BJ (cell line): ENCODE measurements at places on chromosomes 5 and 9.

- no peak for DNase-seq
These were observed 32.9 kb downstream of the FGD3 start for GRCh38 chr9:92980085-92980745.

- DNase-seq: no peak
These were observed 327.1 kb downstream of the MTRR start for GRCh38 chr5:8196061-8196460.

DNA sequence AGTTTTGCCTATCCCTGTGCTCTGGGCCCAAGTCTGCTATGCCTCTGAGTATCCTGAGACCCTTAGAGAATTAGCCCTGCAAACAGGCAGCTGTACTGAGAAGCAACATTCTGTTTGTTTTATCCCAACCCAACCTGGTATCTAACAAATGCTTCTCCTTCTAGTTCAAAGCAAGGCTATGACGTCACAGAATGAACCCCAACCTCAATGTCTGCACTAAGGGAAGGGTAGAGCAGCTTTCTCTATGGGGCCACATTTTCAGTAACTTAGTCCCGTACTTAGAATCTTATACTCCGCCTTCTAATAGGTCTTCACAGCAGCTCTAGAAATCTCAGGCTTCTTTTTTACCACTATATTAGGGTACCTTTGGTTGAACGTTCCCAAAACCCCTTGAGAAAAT is 169.6 kb downstream of the TSSK1B start:
- DNase-seq: no peak

GRCh38 chr9:110443146-110443865 is 105.6 kb upstream of the TXNDC8 start:
- DNase-seq: peak; percentile 35

DNA sequence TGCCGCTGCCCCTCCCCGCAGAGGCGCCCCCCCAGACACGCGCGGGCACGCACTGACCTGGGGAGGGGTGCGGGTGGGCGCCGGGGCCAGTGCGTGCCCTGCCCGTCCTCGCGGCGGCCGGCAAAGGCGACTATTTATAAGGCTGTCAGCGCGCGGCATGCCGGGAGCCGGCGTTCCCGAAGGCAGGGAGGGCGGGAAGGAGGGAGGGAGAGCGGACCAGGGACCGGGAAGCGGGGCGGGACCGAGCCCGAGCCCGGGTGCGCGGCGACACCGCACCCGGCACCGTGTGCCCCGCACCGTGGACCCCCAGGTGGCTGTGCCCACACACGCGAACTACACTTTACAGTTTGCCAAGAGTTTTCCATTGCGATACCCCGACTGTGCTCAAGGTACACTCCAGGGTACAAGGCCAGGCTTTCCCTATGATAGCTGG is at the start of gene AK1:
Gene AK1 (minus strand): TSS at position 110 of the 433 bp plus-strand sequence. CDS start 3,058 bp downstream, outside the sequence.
- no peak for DNase-seq

- DNase-seq: no peak
These were observed 46.3 kb downstream of the BICD2 start for GRCh38 chr9:92718086-92719001.

GRCh38 chr9:27348785-27349697 is 52.1 kb upstream of the EQTN start:
- no peak for DNase-seq

DNA sequence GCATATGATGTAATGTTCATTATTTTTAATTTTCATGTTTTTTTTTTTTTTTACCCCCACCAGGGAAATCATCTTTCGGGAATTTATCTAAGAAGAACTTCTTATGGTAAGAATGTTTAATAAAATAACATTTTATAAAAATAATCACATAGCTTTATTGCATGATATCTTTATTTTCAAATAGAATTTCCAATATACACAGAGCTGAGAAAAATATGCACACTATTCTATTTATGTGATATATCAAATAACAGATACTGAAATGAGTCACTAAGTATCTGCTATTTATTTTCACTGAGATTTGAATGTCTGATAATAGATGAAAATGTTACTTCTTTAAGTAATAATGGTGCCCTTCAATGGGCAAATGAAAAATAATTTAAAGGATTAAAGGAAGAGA is 1217.3 kb downstream of the MAT2B start:
- no peak for DNase-seq

- DNase-seq: no peak
These were observed 36.7 kb downstream of the FBXW2 start for GRCh38 chr9:120756531-120756930.

DNA sequence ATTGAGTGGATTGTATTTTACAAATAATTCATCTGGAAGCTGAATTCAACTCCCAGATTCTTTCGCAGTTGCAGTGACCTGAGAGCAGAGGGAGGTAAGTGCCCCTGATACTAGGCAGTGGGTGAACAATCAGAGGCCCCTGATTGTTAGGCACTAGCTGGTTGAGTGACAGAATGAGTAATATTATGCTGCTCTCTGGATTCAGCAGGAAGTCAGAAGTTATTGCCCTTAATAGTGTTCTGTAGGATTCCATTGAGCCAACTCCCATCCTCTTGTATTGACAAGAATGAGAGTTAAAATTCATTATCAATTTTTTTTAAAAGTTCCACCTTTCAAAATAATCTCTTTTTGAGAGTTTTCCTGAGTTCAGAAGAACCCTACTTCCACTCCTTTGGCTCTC is 301.2 kb downstream of the DTWD2 start:
- DNase-seq: no peak

GRCh38 chr5:160626322-160626721 is 204.7 kb downstream of the PTTG1 start:
- no peak for DNase-seq

DNA sequence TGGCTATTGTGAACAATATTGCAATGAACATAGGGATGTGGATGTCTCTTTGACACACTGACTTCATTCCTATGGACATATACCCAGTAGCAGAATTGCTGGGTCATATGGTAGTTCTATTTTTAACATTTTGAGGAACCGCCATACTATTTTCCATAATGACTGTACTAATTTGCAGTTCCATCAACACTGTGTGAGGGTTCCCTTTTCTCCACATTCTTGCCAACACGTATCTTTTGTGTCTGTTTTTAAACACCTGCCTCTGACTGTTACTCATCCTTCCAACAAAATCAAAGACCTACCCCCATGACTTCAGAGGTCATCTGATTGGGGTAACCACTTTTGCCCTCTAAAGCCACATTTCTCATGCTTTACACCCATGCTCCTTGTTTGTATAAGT is 133.5 kb downstream of the MED27 start:
- DNase-seq: no peak

DNA sequence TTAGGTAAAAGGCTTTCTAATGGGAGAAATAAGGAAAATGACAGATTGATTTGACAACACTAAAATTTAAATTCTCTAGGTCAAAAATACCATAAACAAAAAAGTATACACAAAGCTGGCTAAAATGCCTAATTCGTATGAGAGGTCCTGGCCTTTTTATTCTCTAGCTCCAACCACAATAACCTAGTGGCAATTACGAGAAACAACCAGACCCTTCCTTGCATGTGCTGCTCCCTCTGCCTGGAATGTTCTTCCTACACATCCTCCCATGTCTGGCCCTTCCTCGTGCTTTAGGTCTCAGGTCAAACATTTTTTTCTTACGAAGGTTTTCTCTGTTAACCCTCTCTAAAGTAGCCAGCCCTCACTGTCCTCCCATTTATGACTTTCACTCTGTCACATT is 176.4 kb upstream of the PLPPR1 start:
- DNase-seq: no peak

DNA sequence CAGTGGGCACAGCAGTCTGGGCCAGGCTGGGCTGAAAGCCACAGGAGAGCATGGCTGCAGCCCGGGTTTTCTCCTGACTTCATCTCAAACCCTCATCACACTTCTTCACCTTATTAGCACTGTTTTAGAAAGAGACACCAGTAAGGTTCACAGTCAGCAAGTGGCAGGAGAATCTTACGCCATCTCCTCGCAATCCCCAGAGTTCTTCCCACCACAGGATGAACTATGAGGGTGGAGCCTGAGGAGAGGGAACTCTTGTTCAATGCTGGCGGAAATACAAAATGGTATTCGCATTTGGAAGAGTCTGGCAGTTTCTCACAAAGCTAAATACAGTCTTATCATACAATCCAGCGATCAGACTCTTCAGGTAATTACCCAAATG is 14.7 kb downstream of the BICD2 start:
- DNase-seq: no peak

DNA sequence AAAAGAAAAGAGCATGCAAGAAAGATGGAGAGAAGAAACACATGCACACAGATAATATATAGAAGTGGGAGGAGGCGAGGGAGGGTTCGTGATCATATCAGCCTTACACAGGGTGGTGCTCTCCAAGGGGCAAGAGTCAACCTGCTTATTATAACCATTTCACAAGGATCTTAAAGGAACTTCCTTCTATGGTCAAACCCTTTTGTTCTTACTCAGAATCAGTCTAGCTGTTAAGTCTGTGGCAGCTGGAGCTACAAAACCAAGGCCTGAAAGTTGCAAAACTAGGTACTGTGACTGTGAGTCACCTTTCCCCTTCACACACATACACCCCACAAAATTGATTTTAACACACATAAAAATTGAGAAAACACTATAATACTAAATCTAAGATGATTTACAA is 18.5 kb upstream of the ERMP1 start:
- DNase-seq: no peak

DNA sequence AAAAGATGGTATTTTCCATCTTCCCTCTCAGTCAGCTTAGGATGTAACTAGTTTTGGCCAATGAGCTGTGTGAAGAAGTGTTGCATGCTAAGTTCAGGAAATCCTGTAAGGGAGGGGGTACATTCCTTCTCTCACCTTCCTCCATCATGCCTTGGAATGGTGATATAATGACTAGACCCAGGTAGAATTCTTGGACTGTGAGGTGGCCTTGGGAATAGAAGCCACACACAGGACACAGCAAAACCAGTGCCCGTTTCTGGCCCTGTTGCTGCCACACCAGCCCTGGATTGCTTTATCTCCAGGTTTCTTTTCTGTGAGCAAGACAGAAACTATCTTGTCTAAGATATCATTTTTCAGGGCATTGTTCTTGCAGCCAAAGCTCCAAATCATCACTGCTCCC is 10.5 kb upstream of the ZNF354A start:
- no peak for DNase-seq

- no peak for DNase-seq
These were observed 413.4 kb downstream of the ANXA1 start for GRCh38 chr9:73565026-73565425.

- DNase-seq: no peak
These were observed 222.3 kb downstream of the GLIS3 start for GRCh38 chr9:4077499-4078102.

- no peak for DNase-seq
These were observed 13.9 kb downstream of the KDM4C start for GRCh38 chr9:6771722-6772121.

- DNase-seq: no peak
These were observed 194.7 kb downstream of the SPATA31D1 start for GRCh38 chr9:82183181-82183860.

DNA sequence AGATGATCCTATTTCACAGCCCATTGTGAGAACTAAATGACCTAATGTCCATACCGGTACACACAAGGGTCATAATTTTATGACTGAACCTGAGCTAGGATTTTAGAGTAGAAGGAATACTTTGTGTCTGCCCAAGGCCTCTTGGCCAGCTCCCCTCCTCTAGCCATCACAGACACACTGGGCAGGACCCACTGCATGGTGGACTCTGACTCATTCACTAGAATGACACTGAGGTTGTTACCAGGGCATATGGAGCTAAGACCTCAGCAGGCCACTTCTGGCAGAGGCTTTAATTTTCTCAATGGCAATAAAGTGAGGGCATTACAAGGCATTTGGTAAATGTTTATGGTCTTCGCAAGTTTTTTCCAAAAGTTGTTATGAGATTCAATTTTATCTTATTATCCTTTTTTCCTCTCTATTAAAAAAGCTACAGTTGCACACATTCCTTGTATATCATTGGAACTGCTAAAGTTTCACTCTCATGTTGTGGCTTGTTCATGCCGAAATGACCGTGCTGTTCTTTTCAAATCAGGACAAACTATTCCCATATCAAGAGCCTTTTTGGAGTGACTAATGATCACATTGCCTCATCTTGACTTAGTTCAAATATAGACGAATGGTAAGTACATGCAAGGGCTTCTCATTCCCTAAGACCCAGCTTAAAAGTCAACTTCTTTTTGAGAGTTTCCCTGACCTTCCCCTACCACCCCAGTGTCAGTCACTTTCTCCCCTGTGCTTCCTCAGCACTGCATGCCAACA is 595.7 kb downstream of the ACTL7B start:
- no peak for DNase-seq

- DNase-seq: no peak
These were observed 97.0 kb downstream of the HMHB1 start for GRCh38 chr5:143908959-143909358.

GRCh38 chr5:14413331-14413750 is 168.3 kb upstream of the OTULINL start:
- DNase-seq: no peak

- DNase-seq: no peak
These were observed 938 bp downstream of the LPAR1 start for GRCh38 chr9:111037356-111037707.

DNA sequence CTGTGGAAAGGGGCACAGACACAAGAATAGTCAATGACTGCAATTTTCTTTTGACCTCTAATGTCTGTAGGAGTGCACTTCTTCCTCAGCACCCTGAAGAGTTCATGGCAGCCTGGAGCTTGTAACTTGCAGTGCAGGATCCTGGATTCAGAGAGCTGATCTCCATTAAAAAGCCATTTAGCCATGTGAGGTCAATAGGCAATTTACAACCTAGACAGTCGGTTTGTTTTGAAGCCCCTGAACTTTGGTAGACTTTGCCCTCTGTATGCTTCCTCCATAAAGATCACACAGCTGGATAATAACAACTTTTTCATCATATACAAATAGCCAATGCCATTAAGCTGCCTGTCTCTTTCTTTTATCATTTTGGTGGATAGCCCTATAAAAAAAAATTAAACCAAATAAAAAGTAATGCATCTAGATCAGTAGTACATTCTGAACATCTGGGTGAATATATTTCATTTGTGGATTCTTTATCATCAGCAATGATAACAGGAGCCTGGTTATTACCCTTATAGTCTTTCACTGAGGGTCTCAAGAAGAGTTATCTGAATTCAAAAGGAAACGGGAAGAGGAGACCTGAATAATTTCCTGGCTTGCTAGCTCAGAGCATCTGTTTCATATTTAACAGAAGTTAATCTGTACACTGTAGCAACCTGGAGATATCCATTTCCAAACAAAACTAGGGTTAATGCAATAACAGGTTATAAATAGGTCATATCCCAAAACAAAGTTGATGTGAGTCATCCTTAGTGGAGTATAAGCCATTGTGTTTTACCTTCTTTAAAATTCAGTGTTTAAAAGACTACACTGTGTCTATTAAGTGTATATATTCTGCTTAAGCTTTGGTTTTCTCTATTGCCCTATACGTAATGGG is 193.8 kb upstream of the ACTBL2 start:
- no peak for DNase-seq
